Left lobe of liver (tissue), 2 donors: ENCODE measurements at places on chromosomes 11 and 22.

DNA sequence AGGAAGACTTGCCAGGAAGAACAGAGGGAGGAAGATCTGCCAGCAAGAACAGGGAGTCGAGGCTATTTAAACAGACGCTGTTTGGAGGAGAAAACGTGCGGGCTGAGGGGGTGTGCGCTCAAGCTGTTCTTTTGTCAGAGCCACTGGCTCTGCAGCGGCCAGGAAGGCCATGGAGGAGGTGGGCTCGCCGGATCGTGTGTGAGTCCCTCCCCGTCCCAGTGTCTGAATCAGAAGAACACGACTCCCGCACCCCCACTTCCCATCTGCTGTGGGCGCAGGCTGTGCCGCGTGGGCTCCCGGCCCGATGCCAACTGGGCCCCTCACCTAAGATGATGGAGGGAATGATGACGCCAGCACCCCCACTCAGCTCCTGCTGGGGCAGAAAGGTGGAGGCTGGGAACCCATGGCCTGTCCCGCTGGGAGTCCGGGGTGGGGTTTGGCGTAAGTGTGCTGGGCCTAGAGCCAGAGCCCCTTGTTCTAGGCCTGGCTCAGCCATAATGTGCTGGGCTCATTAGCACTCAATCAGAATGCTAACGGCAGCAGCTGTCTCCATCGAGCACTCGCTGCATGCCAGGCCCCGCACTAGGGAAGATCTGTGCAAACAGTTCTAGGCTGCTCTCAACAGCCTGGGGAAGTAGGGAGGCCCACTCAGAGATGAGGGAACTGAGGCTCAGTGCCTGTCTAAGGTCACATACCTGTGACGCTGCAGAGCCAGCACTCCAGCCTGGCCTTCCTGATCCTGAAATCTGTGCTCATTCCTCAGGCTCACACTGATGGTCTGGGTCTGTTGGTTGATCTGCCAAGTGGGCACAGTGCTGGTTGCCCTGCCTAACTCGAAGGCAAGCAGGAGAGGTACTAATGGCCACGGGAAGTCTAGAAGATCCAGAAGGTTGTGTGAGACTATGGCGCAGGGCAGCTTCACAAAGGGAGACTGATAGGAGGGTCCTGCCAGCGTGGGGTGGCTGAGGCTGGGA is 11.5 kb downstream of the NPTXR start:
- DNase-seq: no peak

GRCh38 chr11:57815476-57815875 is 53.9 kb downstream of the CTNND1 start:
- DNase-seq: no peak

DNA sequence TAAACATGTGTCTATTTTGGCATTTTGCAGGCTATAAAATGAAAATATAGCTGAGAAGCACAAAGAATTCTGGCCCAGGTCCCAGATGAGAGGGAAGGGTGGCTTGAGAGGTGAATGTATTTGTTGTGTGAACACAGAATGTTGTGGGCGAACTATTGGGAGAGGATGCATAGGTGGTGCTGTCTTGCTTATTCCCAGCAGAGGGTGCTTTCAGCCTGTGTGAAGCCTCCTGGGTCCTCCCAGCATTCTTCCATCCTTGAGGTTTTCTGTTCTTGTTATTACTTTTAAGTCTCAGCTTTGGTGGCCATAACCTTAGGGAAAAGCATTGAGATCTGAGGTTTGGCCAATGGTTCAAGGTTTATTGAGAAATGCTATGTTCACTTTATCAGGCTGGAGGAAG is 108.7 kb upstream of the SNX19 start:
- no peak for DNase-seq

DNA sequence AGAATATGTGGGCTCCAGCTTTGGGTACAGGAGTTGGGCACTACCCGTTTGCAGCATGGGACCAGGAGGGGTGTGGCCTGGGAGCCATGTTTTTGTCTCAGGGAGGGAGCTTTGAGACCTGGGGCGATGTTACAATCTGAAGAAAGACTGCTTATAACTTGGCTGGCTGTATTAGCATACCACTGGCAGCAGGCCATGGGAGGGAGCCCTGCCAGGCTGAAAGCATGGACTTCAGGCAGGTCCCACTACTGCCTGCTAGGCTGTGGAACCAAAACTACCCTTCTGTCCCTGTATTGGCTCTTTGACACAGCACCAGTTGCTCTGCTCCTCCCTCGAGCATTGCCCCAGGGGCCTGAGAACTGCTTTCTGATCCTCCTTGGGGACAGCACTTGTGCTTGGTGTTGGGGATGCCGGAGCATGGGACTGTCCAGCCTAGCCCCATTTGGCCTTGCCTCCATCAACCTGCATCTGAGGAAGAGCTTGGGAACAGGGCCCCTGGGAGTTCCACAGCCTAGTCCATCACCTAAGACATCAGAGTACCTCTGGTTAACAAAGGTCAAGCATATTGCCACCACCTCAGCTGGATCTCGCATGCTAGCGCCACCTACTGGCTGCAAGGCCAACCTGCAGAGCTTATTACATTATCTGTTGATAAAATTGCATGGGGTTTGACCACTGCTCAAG is 217.4 kb downstream of the SBF2 start:
- peak; percentile 64 for DNase-seq

DNA sequence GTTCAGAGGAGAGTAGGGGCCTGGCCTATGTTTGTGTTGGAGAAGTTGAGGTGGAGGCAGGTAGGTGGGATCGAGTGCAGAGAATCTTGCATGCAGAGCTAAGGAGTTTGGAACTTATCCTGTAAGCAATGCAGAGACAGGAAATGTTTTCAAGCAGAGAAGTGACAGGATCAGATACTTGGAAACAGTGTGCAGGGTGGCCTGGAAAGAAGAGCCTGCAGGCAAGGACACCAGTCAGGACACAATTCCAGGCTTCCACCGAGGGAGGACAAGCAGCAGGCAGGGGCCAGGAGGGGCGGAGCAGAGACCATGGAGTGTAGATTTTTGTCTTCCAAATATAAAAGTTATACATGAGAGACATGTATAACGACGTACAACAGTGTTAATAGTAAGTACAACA is 26.9 kb upstream of the CECR2 start:
- DNase-seq: no peak

DNA sequence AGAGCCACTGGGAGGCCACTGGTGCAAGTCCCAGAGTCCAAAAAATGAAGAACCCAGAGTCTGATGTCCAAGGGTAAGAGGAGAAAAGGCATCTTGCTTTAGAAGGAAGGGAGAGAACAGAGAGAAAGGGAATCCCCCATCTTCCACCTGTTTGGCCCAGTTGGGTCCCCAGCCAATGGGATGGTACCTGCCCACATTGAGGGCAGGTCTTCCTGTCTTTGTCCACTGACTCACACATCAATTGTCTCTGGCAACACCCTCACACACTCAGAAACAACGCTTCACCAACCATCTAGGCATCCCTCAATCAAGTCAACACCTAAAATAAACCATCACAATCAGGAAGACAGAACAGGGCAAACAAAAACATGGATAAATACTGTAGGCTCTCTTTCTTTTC is 6.3 kb downstream of the COMMD9 start:
- no peak for DNase-seq

DNA sequence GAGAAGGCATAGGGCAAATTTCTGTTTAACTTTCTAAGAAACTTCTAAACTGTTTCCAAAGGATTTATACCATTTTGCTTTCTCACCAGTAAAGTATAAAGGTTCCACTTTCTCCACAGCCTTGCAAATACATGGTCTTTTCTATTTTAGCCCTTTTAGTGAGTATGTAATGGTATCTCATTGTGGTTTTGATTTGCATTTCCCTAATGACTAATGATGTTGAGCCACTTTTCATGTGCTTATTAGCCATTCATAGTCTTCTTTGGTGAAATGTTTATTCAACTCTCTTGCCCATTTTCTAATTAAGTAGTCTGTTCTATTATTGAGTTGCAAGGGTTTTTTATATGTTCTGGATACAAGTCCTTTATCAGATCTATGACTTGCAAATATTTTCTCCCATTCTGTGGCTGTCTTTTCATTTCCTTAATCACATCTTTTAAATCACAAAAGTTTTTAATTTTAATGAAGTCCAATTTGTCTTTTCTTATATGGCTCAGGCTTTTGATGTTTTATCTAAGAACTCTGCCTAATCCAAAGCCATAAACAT is 83.8 kb upstream of the KCNQ1OT1 start:
- DNase-seq: no peak

- DNase-seq: no peak
These were observed 13.7 kb downstream of the RNF141 start for GRCh38 chr11:10526974-10527918.

DNA sequence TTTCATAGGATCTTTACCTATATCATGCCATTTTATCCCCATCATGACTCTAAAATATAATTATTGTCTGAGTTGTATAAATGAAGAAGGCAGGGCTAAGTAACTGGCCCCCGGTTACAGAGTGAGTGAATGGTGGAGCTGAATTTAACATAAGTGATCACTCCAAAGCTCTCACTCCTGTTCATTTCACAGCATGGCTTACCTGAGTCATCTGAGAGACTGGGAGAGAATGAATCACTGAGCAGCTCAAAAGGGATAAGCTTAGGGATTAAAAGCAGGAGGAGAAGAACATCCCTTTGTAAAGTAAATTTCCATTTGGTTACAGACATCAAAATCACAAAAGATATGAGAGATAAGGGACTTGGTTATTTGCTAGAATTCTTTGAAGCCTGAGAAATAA is 294.0 kb upstream of the CTSC start:
- no peak for DNase-seq

DNA sequence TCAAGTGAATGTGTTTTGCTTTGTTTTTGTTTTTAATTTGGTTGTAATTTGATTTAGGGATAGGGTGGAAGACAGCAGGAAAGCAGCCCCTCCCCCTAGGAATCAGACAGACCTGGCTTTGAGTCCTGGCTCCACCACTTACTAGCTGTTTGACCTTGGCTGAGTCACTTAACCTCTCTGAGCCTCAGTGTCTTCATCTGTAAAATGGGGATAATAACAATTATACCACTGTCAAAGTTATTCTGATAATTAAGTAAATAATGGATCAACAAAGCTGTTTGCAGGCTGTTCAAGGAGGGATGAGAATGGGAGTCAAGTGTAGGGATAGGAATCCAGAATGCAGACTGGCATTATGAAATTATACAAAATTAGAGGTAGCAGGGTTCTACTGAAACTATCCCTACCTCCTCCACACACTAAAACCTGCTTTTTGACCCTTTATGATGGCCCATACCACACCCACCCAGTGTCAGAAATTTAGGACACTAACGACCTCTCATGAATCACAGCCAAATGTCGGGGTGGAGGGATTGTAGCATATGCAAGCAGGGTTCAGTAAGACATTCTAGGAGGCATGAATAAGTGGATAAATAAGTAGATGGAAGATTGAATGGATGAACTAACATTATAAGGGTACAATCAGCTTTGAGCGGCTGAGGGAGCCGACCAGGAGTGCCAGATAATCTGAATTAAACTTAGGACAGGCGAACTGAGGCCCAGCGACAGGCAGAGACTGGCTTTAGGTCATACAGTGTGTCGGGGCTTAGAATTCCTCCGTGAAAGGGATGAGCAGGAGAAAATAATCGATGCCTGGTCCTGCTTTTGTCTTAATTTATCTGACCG is 974 bp downstream of the ANAPC15 start:
- no peak for DNase-seq

DNA sequence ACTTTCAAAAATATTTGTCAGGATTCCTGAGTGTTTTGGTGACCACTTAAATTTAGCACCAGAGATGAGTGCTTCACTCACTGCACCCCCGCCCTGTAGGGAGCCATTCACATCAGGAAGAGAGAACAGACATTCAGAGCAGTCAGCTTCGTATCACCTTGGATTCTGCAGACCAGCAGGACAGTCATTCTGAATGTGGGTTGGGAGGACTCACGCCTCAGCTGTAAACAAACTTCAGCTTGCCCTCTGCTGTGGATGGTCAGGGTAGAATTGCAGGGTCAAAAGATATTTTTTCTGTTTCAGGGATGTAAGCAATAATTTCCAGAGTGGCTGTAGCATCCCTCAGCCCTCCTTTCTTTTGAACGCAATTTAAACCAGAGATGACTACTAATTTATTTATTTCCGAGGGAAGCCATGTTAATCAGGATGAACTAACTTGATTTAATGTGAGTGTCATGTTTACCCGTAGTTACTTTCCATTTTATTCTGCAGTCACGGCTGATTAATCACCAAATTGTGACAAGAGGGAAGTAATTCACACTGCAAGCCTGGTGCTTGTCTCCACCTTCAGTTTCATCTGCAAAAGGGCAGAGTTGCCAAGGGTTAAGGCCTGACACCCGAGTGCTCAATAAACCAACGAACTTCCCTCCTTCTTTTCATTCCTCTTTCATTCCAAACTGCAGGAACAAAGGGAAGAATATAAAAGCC is 174.2 kb upstream of the DDI1 start:
- DNase-seq: no peak

- no peak for DNase-seq
These were observed 40.5 kb downstream of the ARHGAP1 start for GRCh38 chr11:46659908-46660307.

DNA sequence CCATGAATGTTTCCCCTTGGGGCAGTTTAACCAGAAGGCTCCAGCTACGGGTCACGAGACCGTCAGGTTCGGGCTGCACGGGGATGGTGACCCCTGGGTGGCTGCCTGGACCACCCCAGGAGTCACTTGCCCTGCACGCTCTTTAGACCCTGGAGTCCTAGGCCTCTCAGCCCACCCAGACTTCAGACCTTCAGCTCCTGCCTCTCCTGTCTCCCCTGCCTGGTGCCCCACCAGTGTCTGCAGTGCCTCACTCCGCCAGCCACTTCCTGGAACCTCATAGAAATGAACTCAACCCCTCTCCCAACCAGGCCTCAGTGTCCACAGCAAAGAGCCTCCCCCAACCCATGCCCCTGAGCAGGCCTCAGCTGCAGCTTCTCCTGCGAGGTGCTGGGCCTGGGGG is 12.5 kb upstream of the MS4A10 start:
- DNase-seq: no peak

DNA sequence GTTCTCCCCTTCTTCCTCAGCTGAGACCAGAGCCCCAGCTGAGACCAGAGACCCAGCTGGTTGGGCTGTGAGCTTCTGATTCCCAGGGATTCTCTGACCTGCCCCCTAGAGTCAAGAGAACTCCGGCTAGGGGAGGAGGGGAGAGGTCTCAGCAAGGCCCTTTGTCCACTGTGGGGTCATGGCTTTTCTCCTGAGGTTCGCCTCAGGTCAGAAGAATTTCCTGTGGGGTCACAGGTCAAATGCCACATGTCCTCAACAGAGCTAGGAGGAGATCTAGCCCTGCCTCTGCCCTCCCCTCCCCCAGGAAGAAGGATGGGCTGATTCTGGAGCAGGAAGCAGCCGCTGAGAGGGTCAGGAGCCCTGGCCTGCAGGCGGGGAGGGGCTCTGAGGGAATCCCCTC is 23.7 kb downstream of the HTR3A start:
- no peak for DNase-seq

GRCh38 chr11:43035086-43035485 is 276.7 kb upstream of the API5 start:
- DNase-seq: no peak

- no peak for DNase-seq
These were observed 66.1 kb downstream of the SLC36A4 start for GRCh38 chr11:93131709-93132108.

- DNase-seq: no peak
These were observed 7.9 kb upstream of the ETS1 start for GRCh38 chr11:128595221-128595620.

DNA sequence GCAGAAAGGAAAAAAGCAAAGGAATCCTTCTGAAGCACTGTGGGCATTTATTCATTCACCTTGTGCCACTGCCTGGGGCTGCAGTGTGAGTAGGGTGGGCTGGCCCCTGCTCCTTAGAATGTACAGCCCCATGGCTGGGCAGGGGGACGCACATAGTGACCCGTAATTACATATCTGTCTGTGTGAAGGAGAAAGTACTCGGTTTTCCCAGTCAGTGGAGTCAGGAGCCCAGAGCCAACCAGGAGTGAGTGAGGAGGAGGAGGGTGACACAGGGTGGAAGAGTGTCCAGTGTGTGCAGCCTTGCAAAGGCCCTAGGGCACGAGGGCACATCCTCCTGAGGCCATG is 91.9 kb downstream of the CDKN1C start:
- no peak for DNase-seq
